ENCODE measurements at places on chromosomes 16 and 17.

GRCh38 chr17:61794792-61795191 is 68.5 kb downstream of the BRIP1 start:
- no peak for DNase-seq

GRCh38 chr17:15006421-15007128 is 258.6 kb downstream of the PMP22 start:
- no peak for DNase-seq

- no peak for DNase-seq
These were observed 28.8 kb downstream of the ABCC12 start for GRCh38 chr16:48126801-48127644.

DNA sequence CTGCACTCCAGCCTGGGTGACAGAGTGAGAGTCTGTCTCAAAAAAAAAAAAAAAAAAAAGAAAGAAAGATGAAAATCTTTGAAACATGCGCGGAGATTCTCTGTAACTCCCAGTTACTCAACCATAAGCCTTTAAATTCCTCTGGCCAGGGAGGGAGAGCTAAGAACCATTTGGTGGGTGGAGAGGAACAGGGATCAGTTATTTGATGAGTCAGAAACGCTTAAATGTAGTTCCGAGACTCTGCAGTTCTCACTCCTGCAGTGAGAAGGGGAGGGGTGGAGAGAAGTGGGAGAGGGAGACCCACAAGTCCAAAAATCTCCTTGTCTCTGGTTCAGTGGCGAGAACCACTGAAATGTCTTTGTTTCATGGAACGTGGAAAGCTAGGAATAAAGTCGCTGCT is 266.7 kb downstream of the SOX9 start:
- no peak for DNase-seq

DNA sequence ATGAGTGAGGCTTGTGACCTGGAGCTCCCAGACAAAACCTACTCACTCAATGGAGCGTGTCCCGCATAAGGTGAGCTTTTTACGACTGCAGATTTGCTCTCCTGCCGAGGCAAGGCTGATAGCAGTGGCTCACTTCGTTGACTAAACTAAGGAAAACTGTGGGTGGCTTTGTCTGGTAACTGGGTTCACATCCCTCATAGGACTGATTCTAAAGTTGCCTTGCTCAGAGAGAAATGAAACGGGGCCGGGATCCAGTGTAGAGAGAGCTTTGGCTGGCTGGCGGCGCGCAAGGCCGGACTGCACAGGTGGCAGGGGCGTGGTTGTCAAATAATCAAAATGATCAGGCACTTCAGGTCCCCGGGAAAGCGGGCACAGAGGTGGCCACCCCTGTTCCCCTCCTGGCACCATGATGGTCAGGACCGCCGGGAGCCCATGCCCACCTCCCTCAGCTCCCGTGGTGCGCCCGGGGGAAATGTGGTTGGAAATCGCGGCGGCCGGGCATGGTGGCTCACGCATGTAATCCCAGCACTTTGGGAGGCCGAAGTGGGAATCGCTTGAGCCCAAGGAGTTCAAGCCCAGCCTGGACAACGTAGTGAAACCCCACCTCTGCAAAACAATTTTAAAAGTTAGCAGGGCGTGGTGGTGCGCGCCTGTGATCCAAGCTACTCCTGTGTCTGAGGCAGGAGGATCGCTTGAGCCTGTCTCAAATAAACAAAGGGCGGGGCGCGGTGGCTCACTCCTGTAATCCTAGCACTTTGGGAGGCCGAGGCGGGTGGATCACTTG is 26.6 kb upstream of the OR1F1 start:
- no peak for DNase-seq

- DNase-seq, result no peak
These were observed 64.1 kb downstream of the RMI2 start for GRCh38 chr16:11409398-11409797.

- no peak for DNase-seq
These were observed 31.4 kb downstream of the COG1 start for GRCh38 chr17:73224237-73224636.

DNA sequence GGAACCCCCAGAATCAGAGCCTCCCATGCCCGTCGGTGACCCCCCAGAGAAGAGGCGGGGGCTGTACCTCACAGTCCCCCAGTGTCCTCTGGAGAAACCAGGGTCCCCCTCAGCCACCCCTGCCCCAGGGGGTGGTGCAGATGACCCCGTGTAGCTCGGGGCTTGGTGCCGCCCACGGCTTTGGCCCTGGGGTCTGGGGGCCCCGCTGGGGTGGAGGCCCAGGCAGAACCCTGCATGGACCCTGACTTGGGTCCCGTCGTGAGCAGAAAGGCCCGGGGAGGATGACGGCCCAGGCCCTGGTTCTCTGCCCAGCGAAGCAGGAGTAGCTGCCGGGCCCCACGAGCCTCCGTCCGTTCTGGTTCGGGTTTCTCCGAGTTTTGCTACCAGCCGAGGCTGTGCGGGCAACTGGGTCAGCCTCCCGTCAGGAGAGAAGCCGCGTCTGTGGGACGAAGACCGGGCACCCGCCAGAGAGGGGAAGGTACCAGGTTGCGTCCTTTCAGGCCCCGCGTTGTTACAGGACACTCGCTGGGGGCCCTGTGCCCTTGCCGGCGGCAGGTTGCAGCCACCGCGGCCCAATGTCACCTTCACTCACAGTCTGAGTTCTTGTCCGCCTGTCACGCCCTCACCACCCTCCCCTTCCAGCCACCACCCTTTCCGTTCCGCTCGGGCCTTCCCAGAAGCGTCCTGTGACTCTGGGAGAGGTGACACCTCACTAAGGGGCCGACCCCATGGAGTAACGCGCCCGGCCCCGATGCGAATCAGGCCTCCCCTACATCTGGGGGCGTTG is 4.0 kb downstream of the TPSG1 start:
- no peak for DNase-seq

DNA sequence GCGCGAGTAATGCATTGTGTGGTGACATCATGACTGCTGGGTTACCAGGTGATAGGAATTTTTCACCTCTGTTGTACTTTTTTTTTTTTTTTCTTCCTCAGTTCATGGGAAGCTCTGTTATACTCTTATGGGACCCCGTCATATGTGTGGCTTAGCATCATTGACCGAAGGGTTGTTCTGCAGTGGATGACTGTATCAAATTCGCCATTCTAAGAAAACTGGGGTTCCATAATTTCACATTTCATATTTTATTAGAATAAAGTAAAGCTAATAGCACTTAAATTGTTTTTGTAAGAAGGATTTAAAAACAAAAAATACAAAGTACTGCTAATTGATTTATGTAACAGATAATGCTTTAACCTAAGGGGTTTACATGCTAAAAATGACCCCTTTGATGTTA is 32.0 kb upstream of the MRC2 start:
- DNase-seq, result no peak

DNA sequence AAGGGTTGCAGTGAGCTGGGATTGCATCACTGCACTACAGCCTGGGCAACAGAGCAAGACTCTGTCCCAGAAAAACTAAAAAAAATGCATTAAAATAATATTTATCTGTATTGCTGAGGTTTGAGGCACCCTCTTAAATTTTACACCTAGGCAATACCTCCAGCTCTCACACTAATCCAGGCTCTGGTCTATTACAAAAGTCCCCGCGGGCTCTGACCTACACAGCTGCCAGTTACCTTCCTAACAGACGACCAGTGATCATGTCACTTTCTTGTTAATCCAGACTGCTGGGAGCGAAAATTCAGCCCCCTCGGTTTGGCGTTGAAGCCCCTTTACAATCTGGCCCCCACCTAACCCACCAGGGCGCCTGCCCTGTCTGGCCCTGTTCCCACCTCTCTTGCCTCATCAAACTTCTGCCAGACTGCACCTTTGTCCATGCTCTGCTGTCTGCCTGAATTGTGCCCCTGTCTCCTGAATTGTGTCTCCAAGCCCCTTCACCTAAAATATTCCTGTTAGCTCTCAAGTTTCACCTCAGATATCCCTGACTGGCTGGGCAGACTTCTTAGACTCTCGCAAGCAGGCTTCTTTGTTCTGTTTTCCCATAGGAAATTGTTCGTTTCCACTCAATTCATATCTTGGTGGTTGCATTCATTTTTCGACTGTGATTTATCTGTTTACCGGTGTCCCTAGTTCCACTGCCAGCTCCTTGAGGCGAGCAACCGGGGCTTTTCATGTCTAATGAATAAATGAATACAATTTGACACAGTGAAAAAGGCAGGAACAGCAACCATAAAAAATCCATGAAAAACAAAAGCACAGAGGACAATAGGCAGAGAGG is 65.9 kb downstream of the PITPNC1 start:
- DNase-seq, result no peak

- DNase-seq, result no peak
These were observed 142.4 kb upstream of the NOL11 start for GRCh38 chr17:67575325-67575724.
